ENCODE measurements at places on chromosomes 12 and 14.

- no peak for DNase-seq
Observed at GRCh38 chr14:20802341-20803084, at the start of gene RNASE1. Gene RNASE1, minus strand, starts transcription at chr14:20802844. Its CDS starts 776 bp downstream, at chr14:20802068.

DNA sequence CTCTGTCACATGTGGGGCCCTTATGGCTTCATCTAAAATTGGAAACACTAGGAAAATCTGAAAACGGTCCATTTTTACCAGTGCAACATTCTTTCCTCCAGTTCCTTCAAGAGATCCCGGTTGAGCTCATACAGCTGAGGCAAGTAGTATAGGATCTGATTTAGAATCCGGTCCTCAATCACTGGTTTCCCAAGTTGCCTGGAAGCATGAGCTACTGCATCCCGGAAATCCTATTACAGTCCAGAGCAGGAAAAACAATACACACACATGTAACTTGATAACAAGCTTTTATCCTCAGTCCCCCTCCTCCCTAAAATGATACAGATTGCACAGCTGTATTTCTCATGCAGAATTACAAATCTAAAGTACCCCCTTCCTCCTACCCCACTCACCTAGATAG, 67.9 kb upstream of the NR2C1 start:
- no peak for DNase-seq

- DNase-seq = peak; percentile 38
Observed at GRCh38 chr12:122336015-122336946, 70.0 kb upstream of the VPS33A start.

- no peak for DNase-seq
Observed at GRCh38 chr14:70701610-70702009, 59.9 kb downstream of the TTC9 start.

DNA sequence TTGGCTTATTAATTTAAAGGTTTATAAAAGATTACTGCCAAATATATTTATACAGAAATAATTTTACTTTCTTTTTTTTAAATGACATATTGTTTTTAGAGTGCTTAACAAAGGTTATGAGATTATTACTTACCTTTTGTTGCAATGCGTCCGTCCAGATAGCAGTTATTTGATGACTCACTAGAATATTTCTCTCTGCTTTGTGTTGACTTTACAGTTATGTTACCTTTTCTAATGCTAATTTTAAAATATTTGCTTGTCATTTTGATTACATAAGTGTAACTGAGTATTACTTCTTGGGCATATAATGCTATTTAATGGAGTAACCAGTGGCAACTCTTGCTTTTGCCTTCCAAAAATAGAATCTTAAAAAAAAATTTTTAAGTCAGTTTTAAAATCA, 6.3 kb upstream of the PZP start:
- DNase-seq = no peak

GRCh38 chr14:82710267-82710841, 1176.7 kb upstream of the SEL1L start:
- DNase-seq = peak; percentile 48

DNA sequence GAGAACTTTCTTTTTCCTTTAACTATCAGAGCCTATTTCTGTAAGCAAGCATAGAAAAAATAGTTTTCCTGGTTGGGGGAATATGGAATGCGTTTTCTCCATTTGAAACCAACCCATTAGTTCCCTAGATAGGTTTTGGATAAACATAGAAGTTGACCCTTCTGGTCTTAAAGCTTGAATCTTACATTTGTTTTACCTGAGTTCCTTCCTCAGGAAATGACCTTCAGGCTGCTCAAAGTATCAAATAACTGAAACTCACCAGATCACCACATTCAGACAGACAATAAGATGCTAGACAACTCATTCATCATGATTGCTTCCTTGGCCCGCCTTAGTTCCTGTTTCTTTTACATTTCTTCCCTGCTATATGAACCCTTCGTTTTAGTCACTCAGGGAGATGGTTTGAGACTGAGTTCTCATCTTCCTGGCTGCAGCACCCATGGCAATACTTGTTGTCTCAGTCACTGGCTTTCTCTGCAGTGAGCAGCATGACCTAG, 52.2 kb downstream of the LRP6 start:
- DNase-seq = no peak

GRCh38 chr14:65396082-65396910, 16.2 kb upstream of the FUT8 start:
- DNase-seq = no peak

GRCh38 chr14:39472078-39472477, 39.8 kb upstream of the FBXO33 start:
- DNase-seq = no peak

- DNase-seq = no peak
Observed at GRCh38 chr14:90604356-90604755, 207.5 kb downstream of the CALM1 start.

GRCh38 chr12:53533471-53533870, 26.2 kb upstream of the NPFF start:
- DNase-seq = no peak

GRCh38 chr14:40119321-40119720, 687.1 kb upstream of the FBXO33 start:
- DNase-seq = no peak

DNA sequence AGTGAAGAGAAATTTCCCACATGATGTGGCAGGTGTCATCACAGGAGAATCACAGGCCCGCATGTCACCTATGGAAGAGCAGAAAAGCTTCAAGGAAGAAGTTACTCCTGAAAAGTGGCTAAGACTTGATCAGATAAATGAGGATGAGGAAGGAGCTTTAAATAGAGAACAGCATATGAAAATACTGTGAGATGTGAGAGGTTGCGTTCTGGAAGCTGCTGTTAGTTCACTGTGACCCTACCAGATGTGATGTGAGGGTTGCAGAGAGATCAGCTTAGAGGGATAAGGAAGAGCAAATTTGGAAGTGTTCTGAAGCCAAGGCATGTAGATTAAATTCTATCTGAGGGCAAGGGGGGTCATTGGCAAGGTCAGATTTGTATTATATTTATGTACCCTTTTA, 17.1 kb downstream of the ERP27 start:
- no peak for DNase-seq
